ENCODE measurements at places on chromosomes 1 and 21. TPM values are rescaled to one million over a fixed set of nuclear protein-coding genes. Genes with fewer than 3 reads are reported as not detected.

DNA sequence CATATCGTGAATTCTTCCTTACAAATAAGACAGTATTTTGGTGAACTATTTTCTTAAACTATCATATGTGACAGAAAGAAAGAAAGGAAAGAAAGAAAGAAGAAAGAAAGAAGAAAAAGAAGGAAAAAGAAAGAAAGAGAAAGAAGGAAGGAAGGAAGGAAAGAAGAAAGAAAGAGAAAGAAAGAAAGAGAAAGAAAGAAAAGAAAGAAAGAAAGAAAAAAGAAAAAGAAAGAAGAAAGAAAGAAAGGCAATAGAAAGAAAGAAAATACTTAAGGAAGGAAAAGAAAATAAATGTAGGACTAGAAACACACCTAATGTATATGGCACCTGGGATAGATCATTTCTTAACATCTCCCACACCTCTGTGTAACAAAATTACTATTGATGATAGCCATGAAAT lies 120.4 kb downstream of the PLA2G4A start:
- no peak for DNase-seq

DNA sequence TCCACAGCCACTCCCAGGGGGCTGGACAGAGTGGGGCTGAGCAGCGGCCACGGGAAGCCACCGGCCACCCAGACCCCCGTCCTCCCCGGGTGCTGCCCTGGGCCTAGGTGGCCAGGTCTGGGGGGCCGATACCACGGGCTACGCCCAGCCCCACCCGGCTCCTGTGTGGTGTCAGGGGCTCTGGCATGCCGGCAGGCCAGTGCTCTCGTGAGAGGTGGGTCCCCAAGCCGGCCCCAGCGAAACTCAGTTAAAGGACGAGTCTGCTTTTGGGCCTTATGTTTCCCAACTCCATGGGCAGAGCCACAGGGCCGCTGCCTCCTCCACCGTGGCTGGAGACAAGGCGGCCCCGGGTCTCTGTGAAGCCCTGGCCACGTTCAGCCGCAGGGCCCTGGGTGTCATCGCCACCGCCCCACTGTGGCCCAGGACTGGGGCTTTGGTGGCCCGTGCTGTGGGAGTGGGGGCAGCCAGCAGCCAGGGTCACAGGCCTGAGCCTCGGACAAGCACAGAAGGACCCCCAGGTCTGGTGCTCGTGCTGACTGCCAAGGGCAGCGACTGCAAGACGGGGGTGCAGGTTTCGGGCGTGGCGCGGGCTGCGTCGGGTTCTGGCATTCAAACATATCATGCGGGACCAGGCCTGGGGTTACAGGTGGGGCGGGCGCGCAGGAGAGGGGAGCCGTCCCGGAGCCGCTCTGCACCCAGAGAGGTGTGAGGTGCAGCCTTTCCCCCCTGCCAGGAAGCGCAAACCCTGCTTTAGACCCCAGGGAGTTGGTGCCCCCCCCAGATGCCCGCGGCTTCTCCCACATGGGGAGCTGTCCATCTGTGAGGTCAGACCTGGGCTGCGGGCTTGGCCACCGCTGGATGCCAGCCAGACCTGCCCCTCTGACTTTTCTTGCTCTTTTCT lies 11.9 kb upstream of the C1orf159 start:
- no peak for DNase-seq

- DNase-seq = peak; percentile 73
Measured at GRCh38 chr1:175150596-175151319, 41.8 kb downstream of the KIAA0040 start.

- no peak for DNase-seq
Measured at GRCh38 chr1:109167001-109167506, 46.7 kb upstream of the SARS1 start.

Gene ADGRB2
- total RNA-seq = 11.3 TPM

All from A172 (cell line).